ENCODE measurements at places on chromosomes 1 and 21.

- H3K4me1 ChIP-seq, result no peaks in the 10 kb centered on the region
- H3K4me3 ChIP-seq, result no peak overlapping the region
- no peaks in the 10 kb centered on the region for H3K27me3 ChIP-seq
- DNase-seq, result no peak
- H3K27ac ChIP-seq, result no peak overlapping the region
Observed at GRCh38 chr1:226978432-226979114, 38.5 kb downstream of the COQ8A start.

DNA sequence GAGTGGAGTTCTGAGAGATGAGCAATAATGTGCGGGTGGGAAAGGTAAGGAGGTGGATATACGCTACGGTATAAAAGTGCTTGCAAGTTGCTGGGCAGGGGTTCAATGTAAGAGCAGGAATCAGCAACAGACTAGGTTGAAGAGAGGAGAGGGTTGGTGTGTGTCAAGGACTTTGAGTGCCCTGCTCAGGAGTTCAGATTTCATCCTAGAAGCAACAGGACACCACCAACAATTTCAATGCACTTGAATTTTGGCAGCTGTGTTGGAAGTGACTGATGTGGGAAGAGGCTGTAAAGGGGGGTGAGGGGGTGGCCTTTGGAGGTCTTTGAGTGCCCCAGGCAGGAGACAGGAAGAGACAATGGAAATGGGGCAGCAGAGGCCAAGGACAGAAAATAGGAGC, 57.3 kb downstream of the RHOU start:
- no peak overlapping the region for H3K4me3 ChIP-seq
- H3K27ac ChIP-seq, result no peak overlapping the region
- H3K27me3 ChIP-seq, result no peaks in the 10 kb centered on the region
- no peaks in the 10 kb centered on the region for H3K4me1 ChIP-seq

DNA sequence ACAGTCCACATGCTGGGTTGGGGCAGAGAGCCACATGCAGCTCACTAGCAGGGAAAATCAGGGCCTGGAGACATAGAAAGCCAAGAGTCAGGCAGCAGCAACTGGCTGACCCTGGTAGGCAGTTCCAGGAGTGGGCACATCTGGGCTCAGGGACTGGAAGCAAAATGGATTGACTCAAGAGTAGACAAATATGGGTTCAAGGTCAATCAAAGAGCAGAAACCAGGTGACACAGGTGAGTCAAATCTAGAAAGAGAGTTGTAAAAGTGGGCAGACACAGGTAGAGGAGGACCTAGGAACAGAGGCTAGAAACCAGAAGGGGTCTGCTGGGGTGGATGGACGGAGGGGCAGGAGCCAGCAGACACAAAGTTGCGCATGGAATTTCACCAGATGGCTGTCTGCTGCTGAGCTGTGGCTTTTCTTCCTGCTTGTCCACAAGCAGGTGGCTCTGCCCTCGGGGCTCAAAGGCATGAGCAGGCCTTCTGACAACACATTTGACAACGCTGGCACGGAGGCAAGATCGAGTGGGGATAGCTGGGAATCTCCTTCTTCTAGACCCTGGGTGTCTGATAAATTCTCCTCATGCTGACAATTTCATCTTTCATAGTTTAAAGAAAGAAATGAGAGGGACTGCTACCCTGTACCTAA, 40.8 kb upstream of the IGSF3 start:
- no peaks in the 10 kb centered on the region for H3K27me3 ChIP-seq
- no peak for DNase-seq
- no peaks in the 10 kb centered on the region for H3K4me1 ChIP-seq
- H3K4me3 ChIP-seq, result no peak overlapping the region
- H3K27ac ChIP-seq, result no peak overlapping the region
- no peaks in the 10 kb centered on the region for H3K36me3 ChIP-seq

DNA sequence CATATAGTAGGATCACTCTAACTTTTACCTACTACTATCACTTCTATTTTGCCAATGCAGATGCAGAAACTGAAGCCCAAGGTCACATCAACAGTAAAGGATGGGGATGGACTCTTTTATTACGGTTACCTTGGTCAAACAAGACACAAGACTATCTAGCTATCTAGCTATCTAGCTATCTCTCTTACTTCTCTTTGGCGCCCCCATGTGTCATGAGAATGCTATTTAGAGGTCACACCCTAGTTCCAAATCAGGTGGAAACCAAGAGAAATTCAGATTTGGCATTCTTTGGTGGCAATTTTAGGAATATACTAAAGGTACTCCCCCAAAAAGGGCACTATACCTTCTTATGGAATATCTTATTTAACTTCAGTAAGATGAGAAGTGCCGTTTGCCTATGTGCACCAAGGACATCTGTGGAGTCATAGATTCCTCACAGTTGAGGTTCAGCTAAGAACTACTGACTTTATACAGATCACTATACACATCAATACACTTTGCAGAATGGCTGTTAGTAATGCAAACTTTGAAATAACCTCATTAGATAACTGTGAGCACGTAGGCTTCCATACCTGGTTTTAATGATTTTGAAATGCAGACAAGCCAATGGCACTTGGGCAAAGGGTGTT, 6.7 kb downstream of the ZNF648 start:
- DNase-seq, result peak; percentile 73
- no peaks in the 10 kb centered on the region for H3K36me3 ChIP-seq
- no peak overlapping the region for H3K27ac ChIP-seq
- no peaks in the 10 kb centered on the region for H3K27me3 ChIP-seq

DNA sequence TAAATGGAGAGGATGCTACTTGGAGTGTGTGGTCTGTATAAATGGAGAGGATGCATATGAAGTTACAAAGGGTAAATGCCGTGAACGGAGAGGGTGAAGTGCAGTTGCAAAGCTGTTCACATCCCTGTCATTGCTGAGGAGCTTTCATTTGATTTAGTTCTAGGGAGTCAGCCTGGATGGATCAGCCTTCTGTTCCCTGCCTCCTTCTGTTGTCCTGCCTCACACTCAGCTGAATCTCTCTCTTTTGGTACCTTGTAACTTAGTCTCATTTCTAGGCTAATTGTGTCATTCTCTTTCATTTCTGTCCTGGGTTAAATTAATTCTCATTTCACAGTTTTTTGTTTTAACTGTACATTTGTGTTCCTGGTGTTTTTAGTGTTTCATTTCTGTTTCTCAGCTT, 133.2 kb upstream of the COL6A1 start:
- no peaks in the 10 kb centered on the region for H3K27me3 ChIP-seq
- no peak overlapping the region for H3K27ac ChIP-seq
- no peaks in the 10 kb centered on the region for H3K4me1 ChIP-seq
- no peaks in the 10 kb centered on the region for H3K36me3 ChIP-seq
- no peak for DNase-seq

GRCh38 chr1:3545363-3546047, 65.8 kb downstream of the MEGF6 start:
- H3K4me1 ChIP-seq, result no peaks in the 10 kb centered on the region
- H3K36me3 ChIP-seq, result no peaks in the 10 kb centered on the region
- no peak overlapping the region for H3K4me3 ChIP-seq

GRCh38 chr1:51673279-51673678, 56.4 kb downstream of the OSBPL9 start:
- H3K27me3 ChIP-seq, result no peaks in the 10 kb centered on the region
- no peaks in the 10 kb centered on the region for H3K36me3 ChIP-seq
- DNase-seq, result no peak
- H3K4me3 ChIP-seq, result no peak overlapping the region
- no peak overlapping the region for H3K27ac ChIP-seq

- peaks cover 27% of the 10 kb centered on the region for H3K36me3 ChIP-seq
- no peak overlapping the region for H3K4me3 ChIP-seq
- no peak overlapping the region for H3K27ac ChIP-seq
- H3K27me3 ChIP-seq, result no peaks in the 10 kb centered on the region
- DNase-seq, result no peak
Observed at GRCh38 chr1:112686835-112687234, 12.4 kb downstream of the MOV10 start.

GRCh38 chr21:46425571-46425970, 33.1 kb upstream of the DIP2A start:
- peaks cover 58% of the 10 kb centered on the region for H3K36me3 ChIP-seq
- H3K27ac ChIP-seq, result peak overlapping the region; percentile 58
- H3K4me3 ChIP-seq, result no peak overlapping the region
- peak; percentile 49 for DNase-seq
- H3K27me3 ChIP-seq, result no peaks in the 10 kb centered on the region
- no peaks in the 10 kb centered on the region for H3K4me1 ChIP-seq

DNA sequence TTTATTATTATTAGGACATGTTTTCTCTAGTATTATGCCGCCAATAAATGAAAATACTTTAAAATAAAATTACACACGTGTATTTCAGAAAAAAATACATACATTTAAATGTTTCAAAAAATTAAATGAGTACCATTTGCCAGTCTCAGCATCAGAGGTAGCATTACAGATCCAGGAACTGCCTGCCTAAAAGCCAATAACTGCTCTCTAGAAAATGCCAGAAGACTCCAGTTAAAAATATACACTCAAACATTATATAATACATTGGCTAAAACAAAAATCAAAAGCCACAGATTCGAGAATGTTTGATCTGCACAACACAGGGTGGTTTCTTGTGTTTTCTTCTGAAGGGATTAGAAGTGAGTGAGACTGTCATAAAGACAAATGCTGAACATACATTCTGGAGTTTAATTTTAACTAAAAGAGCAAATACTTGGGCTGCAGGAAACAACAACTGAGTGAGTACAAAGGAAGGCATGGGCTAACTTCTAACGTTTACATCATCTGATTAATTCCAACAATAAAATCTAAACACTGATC, 105.5 kb downstream of the RERE start:
- DNase-seq, result no peak
- H3K4me3 ChIP-seq, result no peak overlapping the region
- peaks cover 22% of the 10 kb centered on the region for H3K4me1 ChIP-seq
- H3K36me3 ChIP-seq, result no peaks in the 10 kb centered on the region

GRCh38 chr1:101259744-101260148, 22.9 kb downstream of the S1PR1 start:
- no peaks in the 10 kb centered on the region for H3K27me3 ChIP-seq
- H3K27ac ChIP-seq, result no peak overlapping the region
- no peak for DNase-seq

DNA sequence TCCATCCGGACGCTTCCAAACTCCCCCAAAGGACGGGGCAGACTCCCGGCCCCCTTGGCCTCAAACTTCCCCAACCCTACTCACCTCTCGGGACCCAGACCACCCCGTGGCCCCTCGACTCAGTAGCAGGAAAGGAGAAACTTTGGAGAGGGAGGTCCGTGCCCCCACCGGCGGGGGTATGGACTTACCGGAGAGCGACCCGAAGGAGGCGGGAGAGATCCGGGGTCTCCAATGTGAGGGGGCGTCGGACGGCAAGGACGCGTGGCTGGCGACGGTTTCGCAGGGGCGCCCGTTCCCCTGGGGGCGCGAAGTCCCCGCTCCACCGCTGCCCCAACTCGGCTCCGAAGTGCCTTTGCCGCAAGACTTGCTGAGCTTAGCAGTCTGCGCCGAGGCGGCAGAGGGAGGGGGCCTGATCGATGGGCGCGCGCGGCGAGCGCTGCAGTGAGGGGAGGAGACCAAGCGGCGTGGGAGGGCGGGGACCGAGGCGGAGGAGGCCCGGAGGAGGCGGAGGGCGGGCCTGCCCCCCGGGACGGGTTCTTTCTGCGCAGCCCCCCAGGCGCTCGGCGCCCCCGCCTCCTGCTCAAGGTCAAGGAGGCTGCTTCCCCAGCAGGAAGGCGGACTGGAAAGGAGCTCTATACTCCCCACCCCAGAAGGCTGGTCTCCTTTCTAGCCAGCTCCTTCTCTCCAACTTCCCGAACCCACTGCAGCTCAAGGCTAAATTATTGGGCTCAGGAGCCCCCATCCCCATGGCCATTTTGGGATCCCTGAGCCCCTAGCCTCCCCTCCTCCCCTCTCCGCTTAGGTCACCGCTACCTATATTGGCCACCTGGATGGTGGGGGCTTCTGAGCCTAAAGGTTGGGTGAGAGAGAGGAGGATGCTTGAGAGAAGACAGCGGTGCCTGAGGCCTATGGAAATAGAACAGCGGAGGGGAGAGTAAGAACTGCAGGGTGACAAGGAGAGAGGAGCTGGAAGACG, at the start of gene SYT2:
TSS of gene SYT2 (minus strand) at position 385 of the 976 bp plus-strand sequence. CDS start 104,682 bp downstream, outside the sequence.
- no peaks in the 10 kb centered on the region for H3K36me3 ChIP-seq
- H3K4me3 ChIP-seq, result peak within 1 kb of the TSS; percentile 27
- peaks cover 21% of the 10 kb centered on the region for H3K27me3 ChIP-seq
- H3K4me1 ChIP-seq, result no peaks in the 10 kb centered on the region

DNA sequence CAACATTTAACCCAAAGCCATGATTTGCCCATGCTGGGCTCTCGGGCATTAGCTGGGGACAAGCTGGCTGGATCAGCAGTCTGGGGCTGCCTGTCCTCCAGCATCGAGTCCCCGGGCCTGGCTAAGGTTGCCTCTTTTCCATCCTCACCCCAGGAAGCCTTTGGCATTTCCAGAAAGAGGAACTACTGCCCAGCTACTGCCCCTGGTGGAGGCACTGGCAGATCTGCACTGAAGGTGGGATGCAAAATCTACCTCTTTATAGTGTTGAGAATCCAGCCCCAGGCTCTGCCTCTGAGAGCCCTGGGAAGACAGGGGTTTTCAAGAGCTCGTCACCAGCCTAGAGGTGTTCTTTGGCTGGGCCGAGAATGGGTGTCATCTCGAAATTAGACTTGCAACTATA, 635.9 kb downstream of the MATN1 start:
- H3K36me3 ChIP-seq, result no peaks in the 10 kb centered on the region
- H3K4me1 ChIP-seq, result no peaks in the 10 kb centered on the region
- no peaks in the 10 kb centered on the region for H3K27me3 ChIP-seq
- H3K4me3 ChIP-seq, result no peak overlapping the region
- DNase-seq, result no peak

- no peaks in the 10 kb centered on the region for H3K27me3 ChIP-seq
- no peaks in the 10 kb centered on the region for H3K4me1 ChIP-seq
- H3K36me3 ChIP-seq, result no peaks in the 10 kb centered on the region
Observed at GRCh38 chr21:25515484-25516405, 91.5 kb downstream of the MRPL39 start.

- H3K27me3 ChIP-seq, result no peaks in the 10 kb centered on the region
- H3K36me3 ChIP-seq, result no peaks in the 10 kb centered on the region
- H3K4me3 ChIP-seq, result no peak overlapping the region
- no peaks in the 10 kb centered on the region for H3K4me1 ChIP-seq
- H3K27ac ChIP-seq, result no peak overlapping the region
- DNase-seq, result no peak
Observed at GRCh38 chr1:168476588-168477385, 67.0 kb downstream of the XCL2 start.

GRCh38 chr1:228456252-228457016, 30.7 kb upstream of the RNF187 start:
- DNase-seq, result no peak
- no peaks in the 10 kb centered on the region for H3K27me3 ChIP-seq
- peak overlapping the region; percentile 58 for H3K4me3 ChIP-seq
- H3K36me3 ChIP-seq, result no peaks in the 10 kb centered on the region

- H3K27ac ChIP-seq, result no peak overlapping the region
- H3K4me3 ChIP-seq, result no peak overlapping the region
Observed at GRCh38 chr1:173095632-173096031, 44.9 kb upstream of the TNFSF18 start.

DNA sequence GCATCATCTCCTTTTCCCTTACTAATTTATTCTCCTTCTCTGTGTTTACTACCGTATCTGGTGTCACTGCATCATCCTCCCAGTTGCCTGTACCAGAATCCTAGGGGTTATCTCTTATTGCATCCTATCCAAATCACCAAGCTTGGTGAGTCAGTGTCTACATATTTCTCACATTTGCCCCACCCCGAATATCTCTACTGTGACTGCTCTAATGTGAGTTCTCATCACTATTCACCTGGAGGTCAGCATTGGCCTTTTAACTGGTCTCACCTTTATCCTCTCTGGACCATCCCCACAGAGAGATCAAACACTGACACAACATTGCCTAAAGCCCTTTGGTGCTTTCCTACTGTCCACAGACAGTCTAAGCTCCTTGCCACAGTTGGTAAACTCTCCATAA, 45.7 kb upstream of the ZNF648 start:
- no peak overlapping the region for H3K27ac ChIP-seq
- DNase-seq, result no peak
- H3K4me3 ChIP-seq, result no peak overlapping the region

GRCh38 chr1:234550341-234551031, 59.5 kb downstream of the IRF2BP2 start:
- DNase-seq, result no peak
- H3K36me3 ChIP-seq, result no peaks in the 10 kb centered on the region

All from Peyer's patch (tissue), 4 donors.